Globus pallidus (tissue), 1 donor: ENCODE measurements at places on chromosomes 7 and 10.

DNA sequence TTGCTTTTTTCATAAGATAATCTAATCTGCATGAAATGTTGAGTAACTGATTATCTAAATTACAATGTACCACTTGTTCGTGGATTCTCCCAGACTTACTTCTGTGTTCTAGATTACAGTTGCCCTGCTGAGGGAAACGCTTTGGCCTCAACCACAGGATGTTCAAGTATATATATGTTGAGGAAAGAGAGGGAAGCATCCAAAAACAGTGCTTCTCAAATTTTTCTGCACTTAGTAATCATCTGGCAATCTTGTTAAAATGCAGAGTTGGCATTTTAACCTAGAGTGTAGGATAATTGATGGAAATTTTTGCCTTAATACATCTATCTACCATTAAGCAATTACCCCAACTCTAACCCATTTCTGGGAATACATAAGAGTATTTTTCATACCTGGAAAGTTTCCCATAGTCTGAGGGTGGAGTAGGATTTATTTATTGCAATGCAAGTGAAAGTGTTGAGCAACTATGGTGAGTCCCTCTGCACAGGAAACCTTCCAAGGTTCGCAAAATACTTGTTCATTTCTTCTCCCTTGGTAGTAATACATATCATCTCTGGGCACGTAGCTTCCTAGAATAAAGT lies 59.6 kb upstream of the C1GALT1 start:
- no peak for DNase-seq

DNA sequence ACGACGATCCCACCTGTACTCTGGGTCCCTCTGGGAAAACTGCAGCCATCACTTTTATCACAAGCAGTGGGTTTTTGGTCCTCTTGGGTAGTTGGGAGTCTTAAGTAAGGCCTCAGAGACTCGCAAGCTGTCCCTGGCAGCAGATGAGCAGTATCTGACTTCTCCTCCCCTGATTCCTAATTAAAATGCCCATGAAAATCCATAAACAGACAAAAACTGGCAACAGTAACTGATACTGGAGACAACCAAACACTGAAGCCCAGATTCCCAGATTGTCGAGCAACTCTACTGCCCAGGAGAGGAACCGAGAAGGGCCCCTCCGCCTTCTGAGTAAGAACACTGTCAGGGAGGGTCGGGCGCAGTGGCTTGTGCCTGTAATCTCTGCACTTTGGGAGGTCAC lies 333.8 kb downstream of the CALN1 start:
- no peak for DNase-seq

GRCh38 chr10:35895331-35895730 lies 253.2 kb upstream of the FZD8 start:
- DNase-seq = no peak

GRCh38 chr10:116030576-116030975 lies 242.4 kb downstream of the GFRA1 start:
- no peak for DNase-seq

DNA sequence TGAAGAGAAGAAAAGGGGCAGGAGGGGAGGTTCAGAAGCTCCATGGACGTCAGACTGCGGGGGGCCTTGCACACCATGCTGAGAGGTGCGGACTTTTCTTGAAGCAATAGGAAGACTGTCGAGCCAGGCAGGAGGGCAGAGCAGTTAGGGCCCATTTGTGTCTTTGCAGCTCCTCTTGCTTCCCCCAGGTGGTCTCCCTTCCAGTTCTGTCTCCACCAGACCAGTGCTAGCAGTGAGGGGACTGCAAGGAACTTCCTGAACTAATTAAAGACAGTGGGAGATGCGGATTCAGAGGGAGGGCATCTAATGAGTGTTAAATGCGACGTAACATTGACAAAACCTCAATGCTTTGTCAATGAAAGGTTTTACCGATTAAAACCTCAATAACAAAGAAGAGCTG lies 225.4 kb downstream of the USP6NL start:
- no peak for DNase-seq

- no peak for DNase-seq
Measured at GRCh38 chr7:44325201-44325671, at the start of gene CAMK2B. Gene CAMK2B, minus strand, starts transcription at chr7:44325594. Its CDS starts 173 bp downstream, at chr7:44325421.

DNA sequence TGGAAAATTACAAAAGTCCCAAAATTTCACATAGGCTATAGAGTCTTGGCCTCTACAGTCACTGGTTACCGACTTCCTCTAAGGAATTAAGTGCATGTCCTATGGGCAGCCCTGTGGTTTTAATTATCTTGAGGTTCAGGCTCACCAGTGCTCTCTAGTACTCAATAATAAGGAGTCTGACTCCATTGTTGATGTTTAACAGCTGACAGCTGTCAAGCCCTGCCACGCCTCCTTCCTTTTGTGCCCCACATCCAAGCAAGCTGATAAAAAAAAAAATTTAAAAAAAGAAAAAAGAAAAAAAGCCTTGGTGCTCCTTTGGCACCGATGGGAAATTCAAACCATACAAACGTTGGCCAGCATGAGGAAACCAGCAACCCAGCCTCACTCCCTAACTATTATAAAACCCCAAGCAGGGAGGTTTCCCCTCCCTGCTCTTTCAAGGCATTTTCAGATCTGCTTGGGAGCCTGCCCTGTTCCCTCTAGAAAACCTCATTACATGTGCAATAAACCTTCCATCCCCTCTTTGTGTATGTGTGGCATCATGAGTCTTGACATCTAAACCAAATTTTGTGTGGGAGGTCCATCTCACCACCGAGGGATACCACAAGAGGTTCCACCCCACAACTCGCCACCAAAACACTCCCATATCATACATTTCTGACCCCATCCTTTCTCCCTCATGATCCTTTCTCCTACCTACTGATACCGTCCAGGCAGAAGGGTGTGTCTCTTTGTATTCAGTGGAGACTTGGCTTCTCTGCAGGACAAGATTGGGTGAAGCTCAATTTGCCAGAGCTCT lies 70.9 kb upstream of the CCDC71L start:
- no peak for DNase-seq

- no peak for DNase-seq
Measured at GRCh38 chr10:101065481-101066145, 3.8 kb downstream of the KAZALD1 start.

- peak; percentile 66 for DNase-seq
Measured at GRCh38 chr10:127906548-127907377, at the start of gene PTPRE. Gene PTPRE, plus strand, starts transcription at chr10:127907103. Its CDS starts 133,779 bp downstream, at chr10:128040882.

GRCh38 chr7:127391591-127392181 lies 822 bp downstream of the ZNF800 start:
- peak; percentile 3 for DNase-seq

DNA sequence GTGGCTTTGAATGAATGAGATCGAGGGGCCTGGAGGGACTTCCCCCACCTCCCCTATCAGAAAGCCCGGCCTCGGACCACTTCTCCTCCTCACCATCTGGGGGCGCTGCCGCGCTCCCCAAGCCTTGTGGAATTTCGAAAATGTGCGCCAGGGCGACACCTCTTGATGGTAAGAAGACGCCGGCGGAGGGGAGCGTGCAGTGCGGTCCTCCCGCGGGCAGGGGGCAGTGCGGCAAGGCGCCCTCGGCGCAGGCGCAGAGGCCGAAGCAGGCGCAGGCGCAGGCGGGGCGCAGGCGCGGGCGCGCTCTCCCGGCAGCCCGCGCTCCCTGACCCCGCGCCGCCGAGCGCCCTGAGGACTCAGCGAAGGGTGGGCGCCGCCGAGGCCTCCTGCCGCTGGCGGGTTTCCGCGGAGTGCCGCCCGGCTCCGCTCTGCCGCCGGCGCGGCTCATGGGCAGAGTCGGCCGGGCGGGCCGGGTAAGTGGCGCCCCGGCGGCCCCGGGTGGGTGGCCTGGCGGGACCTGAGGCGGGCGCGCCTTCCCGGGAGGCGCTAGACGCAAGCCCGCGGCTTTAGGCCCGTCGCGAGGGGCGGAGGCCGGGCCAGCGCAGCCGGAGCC lies at the start of gene RBM17:
RBM17 (plus strand) TSS at position 314 of the 613 bp plus-strand sequence. CDS start 8,032 bp downstream, outside the sequence.
- peak; percentile 93 for DNase-seq

DNA sequence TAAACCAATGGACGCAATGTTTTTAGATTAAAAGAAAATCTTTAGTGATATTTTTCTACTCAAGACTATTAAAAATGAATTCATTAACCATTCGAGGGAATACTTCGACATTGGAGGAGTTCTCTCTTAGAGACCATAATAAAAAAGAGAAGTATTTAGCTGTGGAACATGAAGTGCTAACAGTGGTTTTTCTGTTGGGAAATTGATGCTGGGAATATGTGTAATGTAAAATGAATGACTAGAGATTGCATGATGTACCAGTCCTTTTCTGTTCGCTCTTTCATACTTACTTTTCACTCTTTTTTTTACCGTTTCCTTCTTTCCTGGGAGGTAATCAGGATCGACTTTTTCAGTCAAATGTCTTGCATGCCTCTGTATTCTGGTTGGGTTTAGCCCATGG lies 41.3 kb downstream of the ST7 start:
- no peak for DNase-seq

DNA sequence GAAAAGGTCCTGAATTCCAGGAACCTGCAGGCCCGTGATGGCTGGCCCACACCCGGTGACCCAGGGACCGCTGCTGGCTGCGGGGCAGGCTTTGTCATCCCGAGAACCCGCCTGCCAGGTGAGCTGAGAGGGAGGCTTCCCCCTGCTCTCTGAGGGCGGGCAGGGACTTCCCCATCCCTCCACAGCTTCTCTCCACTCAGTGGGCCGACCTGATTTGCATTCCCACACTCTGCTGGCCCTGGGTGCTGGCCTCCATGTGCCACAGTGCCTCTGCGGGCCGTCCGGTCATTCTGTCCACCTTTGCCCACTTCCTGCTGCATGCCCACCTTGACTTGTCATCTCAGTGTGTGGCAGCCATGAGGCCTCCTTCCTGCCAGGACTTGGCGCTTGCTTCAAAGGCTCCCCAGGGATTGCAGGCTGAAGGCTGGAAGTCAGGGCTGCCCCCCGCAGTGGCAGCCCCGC lies 35.3 kb downstream of the PALD1 start:
- DNase-seq = no peak

GRCh38 chr10:46232084-46232483 lies 54.7 kb upstream of the ANTXRL start:
- no peak for DNase-seq

GRCh38 chr10:26423722-26424121 lies 14.4 kb upstream of the APBB1IP start:
- no peak for DNase-seq

GRCh38 chr10:97805096-97805884 lies 33.5 kb upstream of the SFRP5 start:
- DNase-seq = no peak

DNA sequence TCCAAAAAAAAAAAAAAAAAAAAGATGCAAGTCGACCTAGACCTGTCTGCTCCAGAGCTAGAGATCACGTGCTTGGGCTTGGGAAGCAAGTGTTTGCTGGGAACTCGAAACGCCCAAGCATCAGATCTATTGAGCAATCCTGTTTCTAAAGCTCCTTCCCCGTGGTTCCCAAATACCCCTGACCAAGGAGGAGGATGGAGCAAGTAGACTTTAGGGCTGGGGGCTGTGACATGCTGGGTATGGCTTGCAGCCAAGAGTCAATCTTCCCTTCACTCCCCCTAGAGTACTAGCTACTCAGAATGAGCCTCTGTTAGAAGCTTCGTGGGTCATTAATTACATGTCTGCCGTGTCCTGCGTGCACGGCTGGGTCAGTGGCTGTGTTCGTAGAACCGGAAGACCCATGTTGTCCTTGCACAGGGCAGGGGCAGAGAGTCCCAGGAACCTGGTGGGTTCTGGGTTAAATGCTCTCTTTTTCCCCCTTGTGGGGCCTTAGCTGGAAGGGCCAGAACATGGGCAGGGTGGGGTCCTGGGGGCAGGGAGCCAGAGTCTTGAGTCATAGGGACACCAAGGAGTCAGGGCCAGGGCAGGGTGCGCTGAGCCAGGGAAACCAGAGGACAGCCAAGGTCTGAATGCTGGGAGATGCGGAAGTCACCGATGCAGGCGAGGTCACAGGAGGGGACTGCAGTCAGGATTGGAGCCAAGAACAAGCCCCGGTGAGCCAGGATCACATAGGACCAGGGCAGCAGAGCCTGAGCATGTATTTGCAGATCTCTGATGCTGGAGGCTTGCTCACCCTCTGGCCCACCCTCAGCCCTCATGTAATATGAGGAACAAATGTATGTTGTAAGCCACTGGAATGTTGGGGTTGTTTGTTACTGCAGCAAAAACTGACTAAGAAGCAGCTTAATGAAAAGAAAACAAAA lies 34.6 kb upstream of the TPST1 start:
- DNase-seq = no peak

DNA sequence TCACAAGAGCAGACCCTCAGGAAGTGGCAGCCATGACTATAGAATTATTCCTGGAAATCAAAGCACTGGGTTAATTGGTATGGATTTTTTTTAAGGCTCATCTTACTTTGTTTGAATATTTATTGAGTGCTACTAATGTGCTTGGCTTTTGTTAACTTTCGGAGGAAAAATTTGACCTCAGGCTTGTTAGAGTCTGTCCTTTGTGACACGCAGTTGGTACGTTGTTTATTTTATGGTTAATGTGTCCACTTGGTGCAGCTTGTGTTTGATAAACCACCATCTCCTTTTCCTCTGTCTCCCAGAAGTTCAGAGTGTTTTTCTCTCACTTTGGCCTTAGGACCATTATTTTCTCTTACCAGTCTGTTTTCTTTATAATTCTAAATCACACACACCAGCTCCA lies 268.6 kb downstream of the SDK1 start:
- no peak for DNase-seq

DNA sequence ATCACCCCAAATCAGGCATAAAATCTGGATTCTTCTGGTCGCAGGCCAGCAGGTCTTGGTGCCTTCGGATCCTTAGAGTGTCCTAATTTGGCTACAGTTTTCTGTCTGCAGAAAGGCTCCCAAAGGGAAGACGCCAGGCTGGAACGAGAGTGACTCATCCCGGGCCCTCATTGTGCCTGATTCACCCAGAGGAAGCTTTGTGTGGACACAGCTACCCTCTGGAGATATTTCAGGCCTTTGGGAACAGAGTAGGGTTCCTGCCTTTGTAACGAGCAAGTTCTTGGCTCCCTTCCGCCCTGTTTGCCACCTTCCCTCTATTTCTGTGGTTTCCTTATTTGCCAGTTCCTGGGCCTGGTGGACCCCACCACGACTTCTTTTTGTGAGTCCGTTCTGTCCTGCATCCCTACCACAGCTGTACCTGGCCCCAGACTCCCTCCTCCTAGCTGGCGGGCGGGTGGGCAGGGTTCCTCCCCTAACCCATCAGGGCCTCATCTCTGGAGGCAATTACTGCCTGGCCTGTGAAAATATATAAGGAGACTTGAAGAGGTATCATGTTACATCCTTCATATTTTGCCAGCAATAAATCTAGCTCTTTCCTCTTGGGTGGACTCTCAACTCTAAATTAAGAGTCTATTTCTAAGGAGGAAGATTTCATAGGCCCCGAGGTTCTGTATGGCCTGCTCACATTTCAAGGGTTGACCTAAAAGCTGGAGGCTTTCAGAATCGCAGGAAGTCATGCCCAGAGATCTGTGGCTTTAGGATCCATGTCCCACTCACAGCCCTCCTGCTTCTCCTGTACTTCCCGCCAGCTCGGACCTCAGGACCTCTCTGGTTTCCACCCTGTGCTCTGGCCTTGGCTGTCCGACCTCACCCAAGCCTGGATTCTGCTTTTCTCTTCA lies 219.2 kb upstream of the ZNF32 start:
- DNase-seq = no peak

GRCh38 chr7:55871932-55872485 lies 9.5 kb upstream of the SEPTIN14 start:
- no peak for DNase-seq

- DNase-seq = no peak
Measured at GRCh38 chr10:6120691-6121090, 31.9 kb downstream of the RBM17 start.

GRCh38 chr10:21895932-21896331 lies 107.6 kb downstream of the DNAJC1 start:
- DNase-seq = no peak
